ENCODE measurements at places on chromosomes 1 and 21. TPM values are rescaled to one million over a fixed set of nuclear protein-coding genes. Genes with fewer than 3 reads are reported as not detected.

The ARHGAP29 gene
- 29.9 TPM for total RNA-seq

The UCHL5 gene
- 18.9 TPM for total RNA-seq

The BMP8B gene
- total RNA-seq: 0.22 TPM

The C1orf226 gene
- 3.0 TPM for total RNA-seq

The MACF1 gene
- 278 TPM for total RNA-seq

The SLC39A1 gene
- 95.4 TPM for total RNA-seq

DNA sequence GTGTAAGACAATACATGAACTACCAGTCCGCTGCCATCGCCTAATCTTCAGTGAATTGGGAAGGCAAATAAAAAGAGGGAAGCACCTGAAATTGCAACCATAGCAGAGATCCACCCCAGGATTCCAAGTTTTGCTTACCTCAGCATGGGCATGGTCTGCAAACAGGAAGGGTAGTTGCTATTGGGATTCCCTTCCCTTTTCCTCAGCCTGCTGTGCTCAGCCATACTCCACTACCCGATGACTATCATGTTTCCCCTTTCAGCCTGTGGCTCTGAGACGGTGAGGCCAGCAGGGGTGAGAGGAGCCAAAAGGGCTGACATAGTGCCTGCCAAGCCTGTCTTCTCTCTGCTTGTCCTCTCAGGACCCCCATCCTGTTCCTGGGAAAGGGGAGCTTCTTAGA is 64.2 kb downstream of the GPR137B start:
- no peak for DNase-seq
- peak overlapping the region; percentile 37 for H3K27ac ChIP-seq
- no peaks in the 10 kb centered on the region for H3K27me3 ChIP-seq
- peaks cover 20% of the 10 kb centered on the region for H3K36me3 ChIP-seq

DNA sequence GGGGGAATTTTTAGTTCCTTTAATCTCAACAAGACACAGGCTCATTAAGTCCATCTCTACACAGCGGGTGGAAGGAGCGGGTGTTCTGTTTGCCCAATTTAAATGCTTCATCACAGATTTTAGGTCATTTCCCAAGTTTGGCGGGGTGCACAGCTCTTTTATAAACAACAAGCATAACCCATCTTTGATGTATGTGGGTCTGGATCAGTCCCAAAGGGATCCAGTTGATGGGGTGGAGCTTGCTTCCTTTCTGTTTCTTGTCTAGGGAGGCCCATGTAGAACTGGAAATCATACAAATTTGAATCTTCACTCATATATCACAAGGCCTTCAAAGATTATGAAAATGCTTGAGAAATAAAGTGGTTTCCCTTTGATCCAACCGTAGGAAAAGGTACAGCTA is 140.5 kb upstream of the C8B start:
- H3K27me3 ChIP-seq: no peaks in the 10 kb centered on the region
- H3K36me3 ChIP-seq: no peaks in the 10 kb centered on the region
- H3K4me1 ChIP-seq: no peaks in the 10 kb centered on the region
- H3K4me3 ChIP-seq: no peak overlapping the region
- no peak for DNase-seq
- no peak overlapping the region for H3K27ac ChIP-seq

DNA sequence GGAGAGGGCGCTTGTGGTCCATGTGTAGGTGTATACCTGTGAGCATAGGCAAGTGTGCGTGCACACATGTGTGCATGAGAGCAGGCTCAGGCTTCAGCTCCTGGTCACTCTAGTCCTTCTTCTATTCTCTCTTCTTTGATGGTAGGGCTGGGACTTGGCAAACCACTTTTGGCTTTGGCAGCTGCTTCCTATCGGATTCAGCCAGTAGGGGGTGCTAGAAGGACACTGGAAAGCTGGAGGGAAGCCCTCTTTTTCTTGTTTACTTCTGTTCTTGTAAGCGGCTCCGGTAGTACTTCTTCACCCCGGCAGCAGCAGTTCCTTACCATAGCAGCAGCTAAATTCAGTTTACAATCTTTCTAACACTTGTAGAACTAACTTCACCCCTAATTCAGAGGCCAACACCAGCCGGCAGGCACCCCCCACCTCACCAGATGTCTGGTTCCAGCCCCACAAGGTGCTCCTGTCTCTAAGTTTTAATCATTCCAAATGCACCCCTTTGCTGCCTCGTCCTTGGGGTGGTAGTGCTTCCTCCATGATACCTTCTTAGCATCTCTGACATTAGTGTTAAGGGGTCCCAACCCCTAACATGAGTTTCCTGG is 25.1 kb downstream of the NENF start:
- peaks cover 24% of the 10 kb centered on the region for H3K4me1 ChIP-seq
- DNase-seq: no peak
- no peaks in the 10 kb centered on the region for H3K36me3 ChIP-seq
- H3K4me3 ChIP-seq: no peak overlapping the region

- no peak overlapping the region for H3K27ac ChIP-seq
- H3K27me3 ChIP-seq: no peaks in the 10 kb centered on the region
- no peak overlapping the region for H3K4me3 ChIP-seq
- no peaks in the 10 kb centered on the region for H3K4me1 ChIP-seq
- no peak for DNase-seq
- peaks cover 43% of the 10 kb centered on the region for H3K36me3 ChIP-seq
These were observed 7.7 kb downstream of the S100PBP start for GRCh38 chr1:32825181-32825580.

DNA sequence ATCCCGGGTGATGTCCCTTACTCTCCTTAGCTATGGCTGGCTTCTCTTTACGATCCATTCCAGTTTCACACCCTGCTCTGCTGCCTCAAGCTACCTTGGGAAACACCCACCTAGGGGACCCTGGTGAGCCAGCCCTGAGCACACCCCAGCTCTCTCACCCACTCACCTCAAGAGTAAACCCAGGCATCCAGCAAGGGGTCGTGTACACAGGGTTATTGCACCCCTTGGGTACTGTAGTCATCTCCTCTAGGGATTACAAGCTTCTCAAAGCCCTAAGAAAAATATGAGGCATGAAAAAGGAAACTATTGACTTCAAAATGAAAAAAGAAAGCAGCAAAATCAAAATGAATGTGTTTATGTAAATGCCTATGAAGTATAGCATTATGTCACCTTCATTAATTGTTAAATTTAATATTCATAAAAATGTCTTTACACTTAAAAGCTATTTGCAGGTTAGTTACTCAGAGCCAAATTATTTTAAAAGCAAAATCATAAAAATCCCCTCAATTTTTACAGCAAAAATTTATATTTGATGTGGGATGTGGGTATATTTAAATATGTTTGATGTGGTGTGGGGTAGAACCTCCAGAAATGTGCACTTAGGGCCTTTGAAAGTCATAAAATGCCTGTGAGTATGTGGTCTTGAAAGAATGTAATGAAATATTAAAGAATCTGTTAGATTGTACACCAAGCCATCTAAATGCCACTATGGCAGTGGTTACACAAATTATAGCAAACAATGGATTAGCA is 190.3 kb downstream of the C1orf94 start:
- no peaks in the 10 kb centered on the region for H3K4me1 ChIP-seq
- no peak overlapping the region for H3K4me3 ChIP-seq
- H3K27me3 ChIP-seq: no peaks in the 10 kb centered on the region
- H3K36me3 ChIP-seq: no peaks in the 10 kb centered on the region
- no peak for DNase-seq
- H3K27ac ChIP-seq: no peak overlapping the region

- DNase-seq: no peak
- no peaks in the 10 kb centered on the region for H3K4me1 ChIP-seq
These were observed 52.7 kb downstream of the POFUT2 start for GRCh38 chr21:45234965-45235364.

DNA sequence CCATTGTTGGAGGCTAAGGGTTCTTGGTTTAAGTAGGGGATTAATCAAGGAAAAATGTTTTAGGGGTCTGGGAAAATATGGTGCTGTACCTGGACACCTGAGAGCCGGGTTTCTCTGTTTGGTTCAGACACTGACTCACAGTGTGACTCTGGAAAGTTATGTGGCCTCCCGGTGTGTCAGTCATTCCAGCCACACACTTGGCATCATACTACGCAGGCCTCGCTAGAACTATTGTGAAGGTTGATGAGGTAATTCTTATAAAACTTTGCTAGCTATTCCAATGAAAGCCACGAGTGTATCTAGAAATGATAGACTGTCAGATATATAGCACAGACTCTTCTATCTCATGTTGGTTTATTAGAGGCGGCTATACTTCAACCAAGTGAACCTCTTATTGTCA is 4.8 kb upstream of the CAMSAP2 start:
- no peaks in the 10 kb centered on the region for H3K36me3 ChIP-seq
- H3K27me3 ChIP-seq: no peaks in the 10 kb centered on the region
- H3K4me1 ChIP-seq: no peaks in the 10 kb centered on the region

DNA sequence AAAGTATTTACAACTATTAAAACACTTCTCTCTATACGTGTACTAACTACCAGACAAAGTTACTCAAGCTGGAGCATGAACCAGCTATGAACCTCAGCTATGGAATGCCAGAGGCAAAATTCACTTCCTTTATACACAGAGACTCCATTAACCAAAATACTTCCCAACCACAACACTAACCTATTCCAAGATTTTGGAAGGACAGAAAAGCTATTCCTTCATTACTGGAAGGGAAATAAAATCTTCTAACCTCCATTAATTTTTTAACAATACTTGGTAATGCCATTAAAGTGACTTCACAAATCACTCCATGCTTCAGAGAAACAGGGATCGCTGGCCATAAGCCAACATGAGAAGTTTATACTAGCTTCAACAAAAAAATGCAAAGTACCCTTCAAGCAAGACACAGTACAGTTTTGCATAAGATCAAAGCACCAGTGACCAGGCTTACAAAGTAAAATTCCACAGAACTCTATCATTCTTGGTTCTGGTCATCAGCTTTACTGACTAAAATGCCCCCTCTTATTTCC is 58.0 kb downstream of the PUM1 start:
- no peak overlapping the region for H3K4me3 ChIP-seq
- H3K36me3 ChIP-seq: no peaks in the 10 kb centered on the region
- H3K27ac ChIP-seq: no peak overlapping the region
- DNase-seq: no peak
- no peaks in the 10 kb centered on the region for H3K4me1 ChIP-seq

GRCh38 chr1:3834701-3835100 is 22.3 kb downstream of the CEP104 start:
- H3K27ac ChIP-seq: no peak overlapping the region
- no peaks in the 10 kb centered on the region for H3K4me1 ChIP-seq
- no peak overlapping the region for H3K4me3 ChIP-seq
- H3K27me3 ChIP-seq: no peaks in the 10 kb centered on the region

GRCh38 chr1:237226177-237226944 is 184.4 kb downstream of the RYR2 start:
- no peaks in the 10 kb centered on the region for H3K27me3 ChIP-seq
- DNase-seq: no peak
- H3K4me1 ChIP-seq: peaks cover 60% of the 10 kb centered on the region
- H3K4me3 ChIP-seq: no peak overlapping the region
- no peaks in the 10 kb centered on the region for H3K36me3 ChIP-seq

GRCh38 chr1:196877964-196878363 is 9.9 kb upstream of the CFHR4 start:
- no peak for DNase-seq
- no peaks in the 10 kb centered on the region for H3K36me3 ChIP-seq
- H3K27me3 ChIP-seq: no peaks in the 10 kb centered on the region
- H3K27ac ChIP-seq: no peak overlapping the region
- no peak overlapping the region for H3K4me3 ChIP-seq

- DNase-seq: no peak
- H3K4me3 ChIP-seq: no peak overlapping the region
- no peaks in the 10 kb centered on the region for H3K36me3 ChIP-seq
- H3K27ac ChIP-seq: no peak overlapping the region
- H3K27me3 ChIP-seq: no peaks in the 10 kb centered on the region
- H3K4me1 ChIP-seq: peaks cover 4% of the 10 kb centered on the region
These were observed 3.5 kb upstream of the FCMR start for GRCh38 chr1:206925106-206925736.

DNA sequence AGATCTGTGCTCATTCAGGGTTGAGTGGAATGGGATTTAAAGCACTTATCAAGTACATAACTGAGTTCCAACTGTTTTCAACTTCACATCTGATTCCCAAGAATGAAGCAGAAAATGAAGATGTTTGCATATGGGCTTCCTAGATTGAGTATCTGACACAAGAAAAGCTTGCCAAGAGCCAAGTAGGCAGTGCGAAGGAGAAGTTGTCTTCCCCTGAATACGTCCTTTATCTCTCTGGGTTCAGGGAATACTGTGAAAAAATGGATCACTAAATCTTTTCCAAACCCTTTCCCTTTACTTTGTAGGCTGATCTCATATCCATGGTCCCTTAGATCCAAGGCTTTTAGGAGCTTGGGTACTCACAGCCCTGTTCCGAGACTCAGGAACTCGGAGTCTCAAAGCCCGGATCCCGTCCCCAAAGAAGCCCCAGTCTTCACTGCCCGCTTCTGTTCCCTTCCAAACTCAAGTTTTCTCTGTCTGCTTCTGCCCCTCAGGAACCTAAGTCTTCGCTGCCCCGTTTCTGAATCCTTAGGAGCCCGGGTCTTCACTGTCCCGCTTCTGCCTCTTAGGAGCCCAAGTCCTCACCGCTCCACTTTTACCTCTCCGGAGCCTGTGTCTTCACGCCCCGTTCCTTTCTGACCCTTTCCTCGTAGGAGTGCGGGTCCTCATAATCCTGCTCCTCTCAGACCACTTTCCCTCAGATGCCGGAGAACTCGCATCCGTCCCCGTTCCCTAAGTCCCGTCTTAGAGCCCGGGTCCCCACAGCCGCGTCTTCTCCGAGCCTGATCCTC is 616 bp downstream of the TAF12 start:
- peak overlapping the region; percentile 82 for H3K4me3 ChIP-seq
- peak overlapping the region; percentile 95 for H3K27ac ChIP-seq
- DNase-seq: no peak
- no peaks in the 10 kb centered on the region for H3K36me3 ChIP-seq
- H3K27me3 ChIP-seq: no peaks in the 10 kb centered on the region

All from right atrium auricular region (tissue), 2 donors.